NCI-H526 (cell line): ENCODE measurements at places on chromosomes 6 and 20.

DNA sequence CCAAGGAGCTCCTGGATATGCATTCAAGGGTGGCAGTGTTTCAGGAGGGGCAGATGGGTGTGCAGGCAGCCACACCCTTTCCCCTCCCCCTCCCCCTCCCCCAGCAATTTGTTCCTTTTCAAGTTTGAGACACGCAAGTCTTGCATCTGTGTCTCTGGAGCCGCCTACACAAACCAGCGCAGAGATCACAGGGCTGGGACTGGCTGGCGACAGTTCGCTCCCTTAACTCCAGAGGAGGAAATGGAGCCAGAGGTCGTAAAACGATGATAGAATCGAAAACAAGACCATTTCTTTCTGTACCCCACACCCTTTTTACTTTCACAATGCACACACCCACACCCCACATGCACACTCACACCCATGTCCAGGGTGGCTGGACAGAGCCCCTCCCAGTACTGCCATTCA lies 163.1 kb downstream of the LY86 start:
- no peak for DNase-seq

- no peak for DNase-seq
Measured at GRCh38 chr20:9025643-9026042, 43.2 kb upstream of the PLCB4 start.

DNA sequence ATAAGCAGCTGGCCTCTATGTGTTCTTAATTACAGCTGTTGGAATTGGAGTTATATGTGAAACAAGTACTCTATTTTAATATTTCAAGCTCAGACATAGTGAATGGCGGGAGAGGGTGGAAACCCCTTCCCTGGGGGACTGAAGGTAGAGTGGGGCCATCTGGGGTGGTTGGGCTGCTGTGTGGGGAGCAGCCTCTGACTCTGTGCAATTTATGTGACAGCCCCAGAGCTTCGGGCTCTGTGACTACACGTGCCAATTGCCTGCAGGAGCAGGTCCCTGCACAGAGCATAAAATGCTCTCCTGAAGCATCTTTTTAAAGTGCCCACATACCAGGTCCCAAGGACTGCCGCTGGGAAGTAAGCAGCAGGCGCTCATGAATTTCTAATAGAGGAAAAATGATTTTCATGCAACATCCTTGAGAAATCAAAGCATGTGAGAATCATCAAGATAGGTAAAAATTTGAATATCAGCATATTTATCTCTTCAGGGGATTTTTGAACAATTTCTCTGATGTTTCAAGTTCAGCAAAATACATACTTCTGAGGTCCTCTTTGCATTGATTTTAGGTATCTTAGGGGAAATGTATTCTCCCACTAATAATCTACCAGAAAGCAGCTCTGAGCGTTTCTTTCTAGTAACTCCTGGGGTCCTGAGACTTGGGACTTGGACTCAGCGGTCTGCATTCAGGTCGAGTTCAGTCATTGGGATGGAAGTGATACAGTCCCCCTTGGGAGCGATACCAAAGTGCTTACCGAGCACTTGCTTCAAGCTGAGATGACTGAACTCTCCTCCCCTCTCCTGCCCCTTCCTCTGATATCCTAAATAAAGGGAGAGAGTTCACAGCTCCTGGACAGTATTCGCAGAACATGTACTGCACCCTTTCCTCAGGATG lies 40.0 kb downstream of the ALDH8A1 start:
- no peak for DNase-seq

- DNase-seq = no peak
Measured at GRCh38 chr20:11140359-11140758, 466.6 kb upstream of the JAG1 start.

DNA sequence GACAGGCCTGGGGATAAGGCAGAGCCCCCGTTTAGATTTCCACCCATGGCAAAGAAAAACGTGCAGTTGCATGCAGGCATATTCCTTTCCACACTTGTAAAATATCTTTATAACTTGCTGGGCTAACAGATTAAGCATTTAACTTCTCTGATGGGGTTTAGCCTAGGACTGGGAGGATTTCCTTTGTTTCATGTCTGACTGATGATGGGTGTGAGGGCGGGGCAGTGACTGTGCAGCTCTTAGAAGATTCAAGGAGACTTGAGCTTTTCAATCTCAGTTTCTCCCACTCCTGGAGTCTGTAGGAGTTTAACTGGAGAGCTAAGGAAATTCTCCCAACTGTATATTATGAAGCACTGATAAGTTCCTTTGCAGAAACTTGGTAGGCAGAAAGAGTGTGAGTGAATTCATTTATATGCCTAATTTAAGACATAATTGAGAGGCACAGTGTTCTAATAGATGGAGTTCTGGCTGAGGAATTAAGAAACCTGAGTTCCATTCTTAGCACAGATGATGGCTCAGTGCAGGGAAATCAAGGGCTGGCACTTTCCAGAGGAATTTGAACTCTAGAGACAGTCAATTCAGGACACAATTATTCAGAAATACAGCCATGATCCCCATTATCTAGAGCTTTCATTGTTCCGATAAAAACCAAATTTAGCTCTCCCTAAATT lies 214.6 kb upstream of the CNR1 start:
- no peak for DNase-seq

- DNase-seq = no peak
Measured at GRCh38 chr6:56951049-56951831, 3.7 kb upstream of the BEND6 start.

DNA sequence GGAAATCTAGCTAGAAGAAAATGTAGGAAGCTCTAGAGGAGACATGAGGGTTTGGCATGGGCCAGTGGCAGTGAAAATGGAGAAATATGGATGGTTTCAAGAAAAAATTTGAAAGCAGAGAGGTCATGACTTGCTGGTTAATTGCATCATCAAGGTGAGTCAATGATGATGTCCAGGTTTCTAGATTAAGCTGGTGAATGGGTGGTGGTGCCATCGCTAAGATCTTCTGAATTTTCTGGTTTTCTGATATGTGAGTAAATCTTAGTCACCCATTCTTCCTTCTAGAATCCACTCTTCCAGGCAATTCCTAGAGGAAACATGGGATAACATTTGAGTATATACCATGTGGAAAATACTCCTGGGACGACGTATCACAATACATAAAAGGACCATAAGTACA lies 25.0 kb downstream of the SH3BGRL2 start:
- no peak for DNase-seq

DNA sequence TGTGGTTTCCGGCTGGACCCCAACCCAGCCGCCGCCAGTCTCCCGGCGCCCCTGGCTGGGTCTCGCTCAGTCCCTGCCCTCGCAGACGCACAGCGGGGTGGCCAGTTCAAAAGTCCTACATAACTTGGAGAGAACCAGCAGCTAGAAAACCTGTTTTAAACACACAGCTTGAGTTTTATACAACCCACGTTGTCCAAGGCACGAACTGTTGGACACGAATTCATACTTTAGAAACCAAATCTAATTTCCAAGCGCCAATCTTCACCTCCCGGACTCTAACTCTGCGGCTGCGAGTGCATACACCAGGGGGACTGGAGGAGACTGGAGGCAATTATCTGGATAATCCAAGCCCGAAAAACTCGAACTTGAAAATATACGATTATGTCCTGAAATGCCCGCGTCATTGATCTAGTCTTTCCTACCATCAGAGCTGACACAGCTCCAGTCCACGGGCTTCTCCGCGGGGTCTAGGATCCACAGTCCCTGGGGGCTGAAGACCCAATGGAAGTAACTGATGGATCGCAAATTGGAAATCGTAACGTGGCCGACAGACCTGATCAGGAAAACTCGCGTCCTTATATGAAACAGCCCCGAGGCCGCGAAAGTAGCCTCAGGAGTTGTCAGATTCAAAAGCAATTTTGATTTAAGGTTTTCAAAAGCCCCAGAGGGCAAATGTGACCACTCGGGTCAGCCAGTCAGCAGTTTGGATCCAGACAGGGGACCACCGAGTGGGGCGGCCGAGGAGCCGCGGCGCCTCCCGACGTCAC lies 843 bp upstream of the HEY2 start:
- peak; percentile 39 for DNase-seq

DNA sequence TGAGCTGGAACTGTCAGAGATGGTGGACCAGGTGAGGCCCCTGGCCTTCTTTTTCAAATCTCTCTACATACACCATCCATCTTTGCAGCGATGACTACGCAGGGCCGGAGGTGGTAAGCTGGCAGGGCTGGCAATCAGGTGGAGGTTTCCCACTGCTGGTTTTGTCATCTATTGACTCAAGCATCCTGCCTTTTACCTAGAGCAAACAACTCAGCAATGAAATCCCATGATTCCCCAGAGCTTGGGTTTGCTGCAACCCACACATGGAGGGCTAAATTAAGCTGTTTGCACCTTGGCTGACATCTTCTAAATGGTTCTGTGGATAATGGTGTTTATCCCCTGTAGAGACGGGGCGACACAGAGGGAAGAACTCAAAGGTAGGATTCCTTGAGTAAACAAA lies 170.2 kb downstream of the SCP2D1 start:
- no peak for DNase-seq

DNA sequence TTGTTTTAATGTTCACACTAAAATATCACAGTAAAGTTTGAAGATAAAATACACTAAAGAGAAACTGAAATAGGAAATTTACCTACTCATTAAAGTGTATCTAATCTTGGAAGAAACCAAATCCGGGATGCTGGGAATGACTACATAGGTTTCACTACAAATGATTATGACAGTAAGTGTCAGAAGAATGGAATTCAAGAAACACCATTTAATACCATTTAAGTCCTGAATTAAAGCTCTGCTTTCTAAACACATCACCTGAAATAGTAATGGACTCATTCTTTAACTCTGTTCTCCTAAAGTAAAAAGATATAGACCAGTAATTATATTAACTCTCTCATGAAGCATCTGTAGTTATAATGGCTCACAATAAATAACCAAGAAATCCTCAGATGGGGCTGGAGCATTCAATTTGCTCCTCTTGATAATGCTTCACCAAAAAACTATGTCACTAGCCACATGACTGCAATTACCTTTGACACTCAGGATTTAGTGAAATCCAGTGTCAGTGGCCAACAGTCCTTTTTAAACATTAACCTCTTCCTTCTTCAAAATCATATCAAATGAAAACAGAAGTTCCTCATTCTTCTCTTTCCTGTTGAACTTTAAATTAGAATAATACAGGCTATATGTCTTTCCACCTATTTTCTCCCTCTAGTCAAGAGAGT lies 41.4 kb downstream of the MAP7 start:
- DNase-seq = no peak

- no peak for DNase-seq
Measured at GRCh38 chr6:21420926-21421325, 172.6 kb upstream of the SOX4 start.

DNA sequence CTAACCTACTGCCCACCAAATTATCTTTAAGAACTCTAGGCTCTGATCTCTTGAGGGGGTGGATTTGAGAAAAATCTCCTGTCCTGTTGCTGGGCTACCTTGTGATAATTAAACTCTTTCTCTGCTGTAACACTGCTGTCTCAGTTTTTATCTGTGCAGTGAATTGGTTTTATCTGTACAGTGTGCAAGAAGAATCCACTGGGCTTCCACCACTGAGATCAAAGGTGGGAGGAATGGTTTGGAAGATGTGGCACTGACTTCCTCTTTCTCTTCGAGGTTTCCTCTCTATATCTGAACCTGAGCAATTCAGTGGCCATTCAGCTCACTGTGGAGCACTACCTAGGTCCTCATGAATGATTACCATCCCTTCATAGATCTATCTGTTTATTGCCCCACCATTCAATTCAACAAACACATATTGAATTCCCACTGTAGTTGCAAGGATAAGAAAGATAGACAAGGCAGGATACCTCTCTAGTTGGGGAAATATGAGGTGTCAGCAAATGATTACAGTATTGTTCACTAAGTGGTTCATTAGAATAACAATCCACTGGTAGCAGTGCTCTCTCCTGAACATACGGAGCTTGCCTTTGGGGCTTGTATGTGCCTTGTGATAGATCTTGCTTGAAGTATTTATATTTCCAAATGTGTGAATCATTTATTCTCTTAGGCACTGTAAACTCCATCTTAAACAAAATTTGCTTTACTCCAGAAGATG lies 172.1 kb upstream of the ARG1 start:
- no peak for DNase-seq

DNA sequence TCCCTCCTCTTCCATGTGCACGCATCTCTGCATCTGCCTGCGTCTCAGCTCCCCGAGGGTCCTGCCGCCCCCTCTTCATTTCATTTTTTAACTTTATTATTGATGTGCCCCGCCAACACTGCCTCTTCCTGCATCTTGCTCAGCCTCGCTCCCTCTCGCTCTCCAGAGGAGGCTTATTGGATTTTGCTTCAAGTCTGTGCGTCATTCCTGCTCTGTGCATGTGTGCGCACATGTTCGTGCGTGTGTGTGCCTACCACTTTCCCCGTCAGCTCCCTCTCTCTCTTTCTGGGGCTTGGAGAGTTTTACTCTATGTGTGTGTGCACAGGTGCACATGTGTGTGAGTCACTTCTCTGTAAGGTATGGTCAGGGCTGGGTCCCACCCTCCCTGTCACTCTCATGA lies 71.8 kb upstream of the NNAT start:
- DNase-seq = no peak

- no peak for DNase-seq
Measured at GRCh38 chr6:157632821-157633220, 190.2 kb upstream of the SNX9 start.

DNA sequence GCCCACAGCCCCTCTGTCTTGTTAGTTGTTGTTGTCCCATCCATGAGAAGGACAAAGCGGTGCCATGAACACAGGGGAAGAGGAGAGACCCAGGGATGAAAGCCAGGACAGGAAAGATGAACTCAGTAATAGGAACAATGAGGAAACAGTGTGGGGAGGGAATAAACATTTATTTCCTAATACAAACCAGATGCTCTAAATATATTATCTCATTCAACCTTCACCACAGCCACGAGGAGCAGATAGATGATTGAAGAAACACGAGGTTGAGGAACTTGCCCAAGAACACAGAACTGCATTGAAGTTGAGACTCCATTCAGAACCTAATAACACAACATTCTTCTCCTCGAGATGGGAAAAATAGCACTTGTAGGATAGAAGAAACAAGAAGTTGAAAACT lies 53.0 kb upstream of the AIG1 start:
- DNase-seq = no peak

GRCh38 chr6:109447878-109448555 lies 7.5 kb downstream of the SMPD2 start:
- DNase-seq = peak; percentile 25

DNA sequence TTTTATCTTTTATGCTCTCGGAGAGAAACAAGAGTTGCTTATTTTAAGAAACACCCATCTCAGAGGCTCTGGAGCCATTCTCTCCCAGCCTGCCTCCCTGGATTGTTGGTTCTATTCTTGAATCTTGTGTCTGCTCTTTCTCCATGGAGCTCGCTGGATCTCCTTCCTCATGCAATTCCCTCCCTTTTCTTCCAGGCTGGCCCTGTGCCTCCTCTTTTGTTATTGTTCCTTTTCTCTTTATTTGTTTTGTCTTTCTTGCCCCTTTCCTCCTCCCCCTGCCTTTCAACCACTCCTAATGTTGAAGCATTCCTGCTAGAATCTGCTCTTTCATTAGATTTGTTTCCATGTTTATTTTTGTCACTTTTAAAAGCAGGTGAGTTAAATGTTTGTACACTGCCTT lies 76.5 kb downstream of the STMND1 start:
- no peak for DNase-seq

GRCh38 chr20:37336369-37337207 lies 9.4 kb upstream of the SRC start:
- no peak for DNase-seq
